NCI-H187 treated with DMSO at 0.1 percent for 48 hours (cell line): ENCODE measurements at places on chromosomes 7 and 10.

DNA sequence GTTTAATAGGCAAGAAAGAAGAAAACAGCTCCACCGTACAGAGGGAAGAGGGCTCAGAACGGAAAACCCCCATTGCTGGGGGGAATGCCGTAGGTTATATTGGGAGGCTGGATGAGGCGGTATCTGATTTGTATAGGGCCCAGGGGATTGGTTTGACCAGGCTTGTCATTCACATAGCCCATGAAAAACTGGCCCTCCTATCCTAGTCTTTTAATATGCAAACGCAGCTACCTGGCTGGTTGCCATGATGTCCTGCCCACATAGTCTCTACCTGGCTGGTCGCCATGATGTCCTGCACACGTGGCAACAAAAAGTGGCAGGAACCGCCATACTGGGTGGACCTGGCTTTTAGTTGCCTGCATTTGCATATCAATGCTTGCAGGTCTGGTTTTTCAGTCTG lies 84.7 kb downstream of the AUTS2 start:
- DNase-seq: no peak

DNA sequence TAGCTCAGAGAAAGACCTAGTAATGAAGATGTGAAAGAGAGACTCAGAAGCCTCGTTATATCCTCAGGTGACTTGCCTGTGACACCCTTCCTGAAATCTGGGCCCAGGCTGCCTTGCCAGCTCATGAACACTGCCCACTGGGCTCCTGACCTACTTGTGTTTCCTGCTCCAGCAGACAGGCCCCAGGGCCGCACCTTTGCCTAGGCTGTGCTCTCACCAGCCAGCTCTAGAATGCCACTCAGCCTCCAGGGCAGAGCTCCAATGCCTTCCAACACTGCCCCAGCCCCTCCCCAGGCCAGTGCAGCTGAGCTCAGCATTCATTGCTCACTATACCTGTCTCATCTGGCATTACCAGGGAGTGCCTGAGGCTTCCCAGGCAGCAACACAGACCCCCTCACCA lies 94.3 kb downstream of the DLG5 start:
- DNase-seq: no peak

DNA sequence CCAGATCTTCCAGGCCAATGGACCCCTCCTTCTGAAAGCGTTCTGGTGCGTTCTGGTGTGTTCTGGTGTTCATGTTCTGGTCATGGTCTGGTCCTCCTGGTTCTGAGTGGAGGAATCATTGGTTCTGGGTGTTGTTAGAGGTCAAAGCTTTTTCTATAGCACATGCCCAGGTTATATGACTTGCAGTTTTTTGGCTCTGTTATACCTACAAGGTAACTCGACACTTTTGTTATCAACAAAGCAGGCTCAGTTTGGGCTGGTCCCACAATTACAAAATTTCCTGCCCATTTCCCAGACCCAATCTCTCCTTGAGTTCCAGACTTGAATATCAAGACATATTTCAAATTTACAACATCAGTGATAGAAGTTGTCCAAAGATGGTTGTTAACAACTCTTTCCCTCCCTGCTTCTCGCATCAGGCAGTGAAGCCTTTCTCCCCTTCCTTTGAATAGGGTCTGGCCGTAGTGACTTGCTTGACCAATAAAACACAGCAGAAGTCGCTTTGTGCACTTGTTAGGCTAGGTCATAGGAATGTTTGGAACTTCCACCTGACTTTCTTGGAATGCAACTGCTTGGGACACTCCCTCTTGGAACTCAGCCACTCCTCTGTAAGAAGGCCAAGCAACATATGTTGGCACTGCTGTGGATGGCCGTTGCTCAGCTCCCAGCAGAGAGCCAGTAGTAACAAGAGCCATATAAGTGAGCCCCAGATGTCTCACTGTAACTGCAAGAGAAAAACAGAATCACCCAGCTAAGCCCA lies 83.1 kb upstream of the STEAP1B start:
- no peak for DNase-seq

DNA sequence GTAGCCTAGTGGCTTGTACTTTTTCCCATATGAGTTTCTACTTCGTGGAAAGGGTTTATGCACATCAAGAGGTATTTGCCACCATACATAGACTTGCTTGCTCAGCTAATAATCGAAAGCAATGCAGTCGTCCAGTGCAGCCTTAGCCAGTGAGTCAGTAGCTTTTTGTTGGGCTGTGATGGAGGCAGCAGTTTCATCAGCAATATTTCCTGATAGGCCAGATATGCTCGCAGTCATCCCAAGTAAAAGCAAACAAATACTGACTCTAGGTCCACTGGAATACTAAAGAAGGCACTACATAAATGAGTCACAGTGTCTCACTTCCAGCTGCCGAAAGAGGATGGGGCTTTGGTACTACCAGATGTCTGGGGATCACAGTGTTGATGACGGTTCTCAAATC lies 2.1 kb upstream of the BNIP3 start:
- DNase-seq: no peak

DNA sequence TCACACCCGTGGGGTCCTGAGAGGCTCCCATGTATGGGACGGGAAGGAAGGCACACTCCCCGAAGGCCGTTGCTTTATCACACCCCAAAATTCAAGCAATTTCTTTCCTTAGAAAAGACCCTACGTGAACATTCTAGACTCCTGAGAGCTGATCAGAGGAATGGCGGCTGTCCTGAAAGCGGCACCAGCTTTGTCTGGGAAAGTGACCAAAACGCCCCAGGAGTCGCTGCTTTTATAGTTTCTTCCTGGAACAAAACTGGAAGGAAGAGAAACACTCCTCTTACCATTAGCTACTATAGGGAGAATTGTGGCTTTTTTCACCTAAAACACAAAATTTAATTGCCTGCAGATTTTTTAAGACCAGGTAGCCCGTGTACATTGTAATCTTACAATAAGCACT lies 261.8 kb upstream of the RNF32 start:
- no peak for DNase-seq

- DNase-seq: no peak
These were observed 396.0 kb downstream of the SEMA3D start for GRCh38 chr7:84790882-84791281.

DNA sequence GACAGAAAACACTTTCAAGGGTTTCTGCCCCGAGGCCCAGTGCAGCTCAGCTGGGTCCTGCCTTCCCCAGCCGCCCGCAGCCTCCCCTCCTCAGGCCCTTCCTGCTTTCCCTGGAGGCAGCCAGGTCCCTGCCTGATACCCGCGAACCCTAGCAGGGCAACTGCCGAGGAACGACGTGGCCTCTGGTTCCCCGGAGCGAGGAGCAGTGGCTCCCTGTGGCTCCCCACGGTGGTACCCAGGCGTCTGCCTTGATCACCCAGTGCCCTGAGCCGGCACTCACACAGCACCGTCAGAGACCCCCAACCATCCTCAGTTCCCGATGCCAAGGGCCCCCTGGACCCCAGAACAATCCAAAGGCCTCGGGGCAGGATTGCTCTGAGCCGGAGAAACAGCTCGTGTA lies 58.3 kb downstream of the CFAP46 start:
- no peak for DNase-seq
